ENCODE measurements at places on chromosomes 3 and 15.

DNA sequence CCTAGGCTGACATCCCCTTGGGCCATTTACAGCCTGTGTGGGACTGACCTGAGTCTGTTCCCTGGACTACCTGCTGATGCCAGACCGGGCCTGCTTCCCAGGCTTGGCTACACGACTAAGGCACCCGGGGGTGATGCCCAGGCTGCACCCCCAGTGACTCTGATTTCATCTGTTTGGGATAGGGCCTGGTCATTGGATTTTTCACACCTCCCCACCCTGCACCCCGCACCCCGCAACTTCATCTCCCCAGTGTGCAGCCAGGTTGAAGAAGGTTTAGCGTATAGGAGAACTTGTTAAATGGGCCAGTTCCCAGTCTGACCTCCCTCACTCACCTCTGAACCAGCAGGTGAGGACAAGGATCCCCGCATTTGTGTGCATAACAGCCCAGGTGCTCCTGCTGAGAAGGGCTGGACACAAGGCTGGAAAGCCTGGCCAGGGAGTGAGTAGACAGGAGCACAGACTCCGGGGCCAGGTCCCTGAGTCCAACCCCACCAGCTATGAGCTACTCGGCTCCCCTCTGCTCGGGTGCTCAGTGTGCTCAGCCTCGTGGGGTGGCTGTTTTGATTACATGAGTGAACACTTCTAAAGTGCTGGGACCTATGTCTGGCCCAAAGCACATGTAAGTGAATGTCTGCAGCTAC lies 18.5 kb downstream of the SLC6A20 start:
- no peak for DNase-seq

DNA sequence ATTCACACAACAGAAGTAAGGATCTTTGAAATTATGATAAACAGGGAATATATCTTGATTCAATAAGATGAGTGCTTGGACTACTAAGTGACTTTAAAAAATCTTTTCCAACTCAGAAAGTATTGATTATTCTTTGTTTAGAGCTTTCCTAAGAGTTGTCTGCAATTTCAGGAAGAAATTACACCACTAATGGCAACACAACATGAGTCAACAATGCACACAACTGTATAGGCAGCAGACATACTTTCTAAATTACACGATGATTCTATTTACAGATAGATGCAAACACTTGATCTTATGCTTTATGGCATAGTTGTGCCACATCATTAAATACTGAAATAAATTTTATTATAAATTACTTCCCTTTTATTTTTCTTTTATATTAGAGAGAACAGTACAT lies 4.4 kb downstream of the NAA50 start:
- no peak for DNase-seq

- DNase-seq: no peak
These were observed 110.8 kb downstream of the GREM1 start for GRCh38 chr15:32828507-32829186.

GRCh38 chr3:155024006-155024638 lies 56.0 kb upstream of the MME start:
- DNase-seq: no peak

DNA sequence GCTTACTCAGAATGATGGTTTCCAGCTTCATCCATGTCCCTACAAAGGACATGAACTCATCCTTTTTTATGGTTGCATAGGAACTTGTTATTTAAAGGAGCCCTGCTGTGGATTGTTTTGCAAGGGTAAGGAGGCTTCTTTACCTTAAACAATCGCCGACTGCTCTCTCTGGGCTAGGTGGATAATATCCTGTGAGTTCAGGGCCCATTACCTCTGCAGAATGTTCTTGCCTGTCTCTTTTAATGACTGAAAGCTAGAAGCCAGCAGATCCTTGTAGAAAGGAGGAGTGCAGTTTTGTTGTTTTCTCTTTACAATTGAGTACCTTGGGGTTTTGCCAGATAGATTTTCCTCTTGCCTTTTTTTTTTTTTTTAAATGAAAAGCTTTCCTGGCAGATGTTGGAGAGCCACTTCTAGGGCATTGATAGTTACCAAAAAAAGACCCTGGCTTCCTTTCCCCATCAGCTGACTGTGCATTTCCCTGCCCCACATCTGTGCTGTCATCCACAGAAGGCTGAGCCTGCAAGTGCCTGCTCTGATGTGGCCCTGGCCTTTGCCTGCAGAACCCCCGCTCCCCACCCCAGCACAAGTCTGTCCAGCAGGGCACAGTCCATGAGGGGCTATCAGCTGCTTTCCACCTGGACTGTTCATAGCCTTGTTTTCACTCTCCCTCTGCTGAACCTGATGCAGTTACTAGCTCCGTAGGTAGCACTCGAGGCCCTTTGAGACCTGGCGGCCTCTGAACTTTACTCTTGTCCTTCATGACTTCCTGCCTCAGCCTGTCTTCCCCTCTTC lies 113.1 kb downstream of the CHCHD6 start:
- DNase-seq: no peak

DNA sequence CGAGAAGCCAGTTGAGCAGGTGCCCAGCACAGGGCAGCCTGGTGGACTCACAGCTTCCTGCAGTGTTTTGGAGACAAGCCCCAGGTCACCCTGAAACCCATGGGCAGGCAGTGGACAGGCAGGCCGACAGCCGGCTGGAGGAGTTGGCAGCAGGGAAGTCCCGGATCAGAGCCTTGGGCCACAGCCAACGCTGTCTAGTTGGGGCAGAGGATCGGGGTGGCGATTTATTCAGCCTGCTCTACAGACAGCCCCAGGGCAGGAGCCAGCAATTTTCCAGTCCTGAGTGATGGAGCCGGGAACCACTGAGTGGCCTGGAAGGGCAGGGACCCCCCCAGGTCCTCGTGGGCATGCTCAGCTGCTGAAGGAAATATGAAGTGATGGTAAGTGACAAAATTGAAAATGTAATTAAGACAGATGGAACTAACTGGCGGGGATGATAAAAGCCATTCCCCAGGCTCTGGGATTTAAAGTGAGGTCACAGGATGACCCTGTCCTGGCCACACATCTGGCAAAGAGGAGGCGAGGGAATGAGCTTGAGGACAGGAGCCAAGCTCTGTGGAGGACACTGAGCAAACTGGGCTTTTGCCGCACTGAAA lies 34.4 kb upstream of the TBC1D21 start:
- no peak for DNase-seq

DNA sequence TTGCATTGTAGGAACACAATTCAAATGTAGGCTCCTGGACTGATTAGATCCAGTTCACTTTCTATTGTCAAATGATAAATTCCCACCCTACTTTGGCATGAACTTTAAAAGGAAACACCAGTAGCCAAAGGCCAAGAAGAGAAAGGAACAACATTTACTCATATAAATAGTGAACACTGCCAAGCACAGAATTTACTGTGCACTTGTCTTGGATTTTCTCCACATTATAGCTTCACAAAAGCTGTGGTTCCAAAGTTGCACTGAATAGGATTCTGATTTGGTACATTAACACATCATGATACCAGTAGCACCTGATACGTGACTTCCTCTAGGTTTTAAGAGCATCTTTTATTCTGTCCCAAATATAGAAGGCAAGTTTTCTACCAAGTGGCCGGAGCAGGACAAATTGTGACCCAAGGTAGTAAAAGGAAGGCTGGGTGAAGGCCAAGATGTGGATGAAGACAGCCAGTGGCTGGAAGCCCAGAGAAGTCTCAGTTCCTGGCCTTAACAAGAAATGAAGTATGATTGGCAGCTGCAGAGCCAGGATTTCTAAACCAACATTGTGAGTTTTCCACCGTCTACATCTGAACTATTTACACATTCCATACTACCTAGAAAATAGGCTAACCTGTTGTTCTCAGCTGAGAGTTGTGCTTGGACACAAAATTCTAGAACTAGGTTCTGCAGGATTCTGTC lies 206.7 kb downstream of the THRB start:
- no peak for DNase-seq

- DNase-seq: no peak
These were observed 235.2 kb upstream of the TRIM42 start for GRCh38 chr3:140442621-140443020.

GRCh38 chr15:30929982-30930381 lies 26.3 kb downstream of the FAN1 start:
- no peak for DNase-seq

DNA sequence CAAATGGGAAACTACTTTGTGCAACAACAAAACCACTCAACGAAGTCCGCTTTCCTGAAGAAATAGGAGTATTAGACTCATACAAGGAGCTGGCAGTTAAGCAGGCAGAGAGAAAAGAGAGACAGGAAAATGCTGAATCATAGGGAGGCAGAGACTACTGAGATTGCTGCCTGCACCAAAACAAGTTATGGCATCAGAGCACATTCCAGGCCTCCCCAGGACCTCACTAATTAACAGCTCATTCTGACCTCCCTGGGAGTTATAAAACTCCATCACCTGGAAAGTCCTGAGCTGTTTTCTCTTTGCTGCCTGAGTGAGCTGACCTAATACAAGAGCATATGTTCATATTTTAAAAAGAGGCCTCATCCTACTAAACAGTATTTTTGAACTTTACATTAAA lies 741.0 kb downstream of the MCTP2 start:
- no peak for DNase-seq

GRCh38 chr3:26307192-26307591 lies 315.4 kb upstream of the LRRC3B start:
- no peak for DNase-seq
